Activated T-cell treated with anti-CD3 and anti-CD28 coated beads, Interleukin-2, amount 50 U/mL, for 48 hours (primary cell): ENCODE measurements at places on chromosomes 6 and 20.

DNA sequence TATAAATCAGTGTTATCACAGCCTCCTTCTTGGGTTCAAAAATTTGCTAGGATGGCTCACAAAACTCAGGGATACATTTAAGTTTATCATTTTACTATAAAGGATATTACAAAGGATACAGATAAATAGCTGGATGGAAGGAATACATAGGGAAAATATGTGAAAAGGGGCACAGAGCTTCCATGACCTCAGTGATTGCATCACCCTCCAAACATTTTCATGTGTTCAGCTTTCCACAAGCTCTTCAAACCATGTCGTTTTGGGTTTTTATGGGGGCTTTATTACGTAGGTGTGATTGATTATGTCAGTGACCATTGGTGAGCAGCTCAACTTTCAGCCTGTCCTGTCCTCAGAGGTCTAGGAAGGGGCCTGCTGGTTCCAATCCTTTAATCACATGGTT is 68.0 kb downstream of the CYB5R4 start:
- DNase-seq = no peak

DNA sequence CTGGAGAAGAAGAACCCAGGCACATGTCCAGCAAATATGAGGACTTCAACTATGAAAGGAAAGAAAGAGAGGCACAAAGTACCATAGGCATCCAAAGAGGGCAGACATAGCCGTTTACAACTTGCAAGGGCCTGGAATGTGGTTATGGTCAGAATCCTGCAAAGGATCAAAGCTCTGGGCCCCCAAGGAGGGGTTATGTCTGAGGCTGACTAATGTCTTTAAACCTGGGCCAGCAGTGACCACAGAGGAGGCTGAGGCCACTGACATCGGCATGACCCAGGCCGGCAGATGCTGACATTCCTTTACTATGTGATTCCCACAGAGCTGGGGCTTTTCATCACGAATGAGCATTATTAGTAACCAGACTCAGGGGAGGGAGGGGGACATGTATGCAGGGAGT is 861.1 kb downstream of the DHX35 start:
- DNase-seq = no peak

- no peak for DNase-seq
Observed at GRCh38 chr6:26502626-26503025, 2.5 kb downstream of the BTN1A1 start.

DNA sequence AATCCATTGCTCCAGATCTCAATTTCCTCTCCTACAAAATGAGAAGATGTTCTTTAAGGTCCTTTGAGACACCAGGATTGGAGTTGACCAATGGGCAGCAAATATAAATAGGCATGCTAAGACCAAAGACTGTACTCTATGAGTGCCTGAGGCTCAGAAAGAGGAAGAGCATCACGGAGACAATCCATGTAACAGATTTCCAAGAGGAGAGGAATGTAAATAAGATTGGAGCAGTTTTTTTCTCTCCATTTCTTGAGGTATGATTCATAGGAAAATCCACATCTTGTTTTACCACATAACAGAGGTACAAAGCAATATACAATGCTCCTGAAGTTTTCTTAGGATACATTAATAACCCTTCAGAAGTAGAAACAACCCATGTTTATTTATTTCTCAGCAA is 109.8 kb downstream of the UBE3D start:
- DNase-seq = no peak

DNA sequence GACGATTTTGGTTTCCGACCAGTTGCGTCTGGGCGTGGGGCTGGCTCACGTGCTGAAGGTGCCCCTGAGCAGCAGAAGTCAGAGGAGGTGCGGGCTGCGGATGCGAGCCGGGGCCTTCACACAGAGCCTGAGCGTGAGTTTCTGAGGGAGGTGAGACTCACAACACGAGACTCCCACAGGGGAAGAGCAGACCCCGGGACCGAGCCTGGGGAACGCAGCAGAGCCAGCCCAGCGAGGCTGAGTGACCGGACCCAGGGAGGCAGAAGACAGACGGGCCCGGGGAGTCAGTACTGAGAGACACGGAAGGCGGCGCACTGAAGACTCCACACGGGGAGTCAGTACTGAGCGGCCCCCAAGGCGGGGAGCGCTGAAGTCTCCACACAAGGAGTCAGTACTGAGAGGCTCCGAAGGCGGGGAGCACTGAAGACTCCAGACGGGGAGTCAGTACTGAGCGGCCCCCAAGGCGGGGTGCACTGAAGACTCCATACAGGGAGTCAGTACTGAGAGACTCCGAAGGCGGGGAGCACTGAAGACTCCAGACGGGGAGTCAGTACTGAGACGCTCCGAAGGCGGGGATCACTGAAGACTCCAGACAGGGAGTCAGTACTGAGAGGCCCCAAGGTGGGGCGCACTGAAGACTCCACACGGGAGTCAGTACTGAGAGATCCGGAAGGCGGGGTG is 77.8 kb downstream of the DLL1 start:
- peak; percentile 13 for DNase-seq

DNA sequence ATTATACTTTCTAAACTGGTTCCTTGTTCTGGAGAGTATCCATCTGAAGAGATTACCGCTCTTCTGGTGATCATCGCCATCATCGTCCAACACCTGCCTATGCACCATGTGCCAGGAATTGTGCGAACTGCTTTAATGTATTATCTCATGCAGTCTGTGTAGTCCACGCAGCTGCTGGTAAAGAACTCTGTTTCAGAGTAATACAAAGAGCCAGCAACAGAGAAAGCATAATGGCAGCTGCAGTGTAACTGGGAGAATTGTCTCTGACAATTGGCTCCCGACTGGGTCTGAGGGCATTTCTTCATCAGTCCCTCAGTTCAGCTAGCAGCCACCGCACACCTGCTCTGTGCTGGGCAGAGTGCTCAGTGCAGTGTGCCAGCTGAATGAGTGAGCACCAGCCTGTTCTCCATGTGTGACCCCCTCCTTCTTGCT is 383.4 kb downstream of the GRIK2 start:
- DNase-seq = no peak

DNA sequence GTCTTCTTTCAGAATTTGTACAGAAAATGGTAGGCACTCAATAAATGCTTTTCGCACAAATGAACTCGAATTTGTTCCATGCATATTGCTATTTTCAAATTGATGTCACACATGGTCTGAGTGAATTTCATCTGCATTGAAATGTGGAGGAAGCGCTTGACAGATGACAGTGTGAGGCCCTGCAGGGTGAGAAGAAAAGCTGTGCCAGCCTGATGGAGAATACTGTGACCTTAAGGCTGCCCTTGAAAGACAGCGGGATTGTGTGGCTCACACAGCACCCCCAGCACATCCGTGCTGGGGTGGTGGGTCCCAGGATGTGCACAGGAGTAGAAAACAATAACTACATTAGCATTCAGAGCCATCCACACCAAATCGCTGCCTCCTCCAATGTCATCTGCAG is 14.8 kb upstream of the MCHR2 start:
- DNase-seq = no peak

DNA sequence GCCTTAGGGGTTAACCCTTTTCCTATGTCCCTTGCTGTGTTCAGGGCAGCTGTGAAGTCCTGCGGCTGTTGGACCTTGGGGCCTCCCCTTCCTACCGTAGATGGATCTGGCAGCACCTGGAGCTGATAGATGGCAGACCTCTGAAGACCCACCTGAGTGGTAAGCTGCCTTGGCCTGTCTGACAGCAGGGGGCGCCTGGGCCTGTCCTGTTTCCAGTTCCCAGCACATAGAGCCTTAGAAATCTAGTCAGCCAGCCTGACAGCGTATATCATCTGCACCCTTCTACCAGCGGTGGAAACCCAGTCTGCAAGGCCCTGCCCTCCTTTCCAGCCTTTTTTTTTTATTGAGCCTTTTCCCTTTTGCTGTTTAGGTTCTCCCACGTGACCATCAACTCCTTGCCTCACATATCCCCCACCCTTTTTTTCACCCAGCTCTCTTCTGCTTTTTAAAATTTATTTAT is 26.6 kb downstream of the CNBD2 start:
- peak; percentile 83 for DNase-seq

DNA sequence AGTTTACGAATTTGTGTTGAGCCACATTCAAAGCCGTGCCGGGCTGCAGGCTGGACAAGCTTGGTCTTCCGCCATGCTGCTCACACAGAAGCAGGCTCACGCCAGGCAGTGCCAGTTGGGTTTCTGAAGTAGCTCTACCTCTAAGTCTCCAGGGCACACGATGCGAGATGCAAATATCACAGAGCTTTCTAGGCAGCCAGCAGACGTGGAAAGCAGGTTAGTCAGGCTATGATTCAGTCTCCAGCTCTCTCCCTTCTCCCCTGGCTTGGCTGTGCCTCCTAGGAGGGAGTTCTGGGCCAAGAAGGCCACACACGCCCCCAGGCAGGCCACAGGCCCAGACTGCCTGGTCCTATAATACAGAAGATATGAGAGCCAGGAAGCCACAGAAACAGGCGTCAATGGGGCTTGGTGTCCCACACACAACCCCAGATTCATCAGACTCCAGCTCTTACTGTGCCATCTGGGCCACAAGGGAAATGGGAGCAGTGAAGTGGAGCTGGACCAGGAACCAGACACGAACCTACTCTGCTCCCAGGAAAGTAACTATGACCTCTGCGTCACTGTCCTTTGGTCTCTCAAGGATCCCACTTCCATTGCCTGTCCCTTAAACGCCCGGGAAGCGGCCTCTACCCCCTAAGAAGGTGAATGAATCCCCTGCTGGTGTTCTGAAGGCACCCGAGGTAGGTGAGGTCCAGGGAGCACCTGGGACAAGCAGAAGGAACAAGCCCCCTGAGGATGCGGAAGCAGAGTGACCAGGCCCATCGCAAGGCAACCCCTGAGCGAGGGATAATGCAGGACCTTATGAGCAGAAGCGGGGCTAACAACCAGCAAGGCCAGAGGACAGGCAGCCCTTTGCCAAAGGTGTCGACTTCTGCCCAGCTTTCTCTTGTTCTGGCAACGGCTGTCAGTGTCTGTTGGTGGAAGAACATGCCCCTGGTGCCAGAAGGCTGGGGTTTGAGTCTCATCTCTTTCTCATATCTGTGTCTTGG is 61.2 kb downstream of the GFOD1 start:
- DNase-seq = peak; percentile 64

DNA sequence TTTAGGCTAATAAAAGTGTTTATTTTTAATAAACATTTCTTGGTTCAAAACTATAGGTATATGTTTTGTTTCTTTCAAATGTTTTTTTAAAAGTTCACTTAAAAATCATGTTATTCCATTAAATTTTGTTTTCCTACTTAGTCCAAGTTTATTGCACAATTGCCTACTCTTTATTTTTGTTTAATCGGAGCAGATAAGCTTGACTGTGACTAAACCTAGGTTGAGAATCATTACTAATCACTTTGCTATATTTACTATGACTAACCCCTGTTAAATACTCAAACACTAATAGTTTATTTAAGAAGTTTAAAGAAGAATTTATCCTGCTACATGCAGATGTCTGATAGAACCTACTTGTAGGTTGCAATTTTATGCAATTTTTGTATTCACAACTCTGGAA is 18.8 kb downstream of the MAP3K4 start:
- DNase-seq = no peak

DNA sequence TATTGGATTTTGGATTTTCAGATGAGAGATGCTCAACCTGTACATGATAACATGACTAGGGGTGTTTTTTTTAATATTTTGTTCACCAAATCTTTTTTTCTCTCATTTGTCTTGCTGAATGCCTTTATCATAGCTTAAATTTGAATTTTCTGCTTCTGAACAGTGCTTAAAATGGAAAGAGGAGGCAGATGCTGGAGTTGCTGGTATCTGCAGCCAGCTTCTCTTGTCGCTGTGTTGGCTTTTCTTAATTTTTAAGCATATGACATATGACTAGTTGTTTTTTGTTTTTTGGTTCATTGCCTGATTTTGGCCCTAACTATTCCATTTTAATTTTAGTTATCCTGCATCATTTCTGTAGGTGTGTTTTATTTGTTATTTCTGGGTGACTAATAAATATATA is 196.1 kb downstream of the PLCB1 start:
- DNase-seq = no peak

DNA sequence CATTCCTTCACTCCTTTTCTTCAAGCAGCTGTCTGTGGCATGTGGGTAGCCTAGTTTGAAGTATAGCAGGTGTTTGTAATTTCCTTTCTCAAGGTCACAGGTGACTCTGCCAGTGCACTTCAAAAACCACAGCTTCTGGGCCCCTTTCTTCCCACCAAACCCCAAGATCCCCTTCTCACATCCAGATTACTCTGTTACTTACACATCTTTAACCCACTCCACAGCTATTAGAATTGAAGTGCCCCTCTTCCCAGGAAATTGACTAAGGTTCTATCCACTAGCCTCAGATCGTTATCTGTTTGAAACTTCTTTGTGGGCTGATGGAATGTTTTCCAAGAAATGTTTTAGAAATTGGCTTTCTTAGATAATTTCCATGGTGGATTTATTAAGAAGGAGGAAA is 150.8 kb downstream of the AHI1 start:
- DNase-seq = no peak

GRCh38 chr6:14170128-14170527 is 52.6 kb downstream of the CD83 start:
- DNase-seq = no peak

- DNase-seq = no peak
Observed at GRCh38 chr6:118468682-118469465, 79.2 kb upstream of the PLN start.

GRCh38 chr20:48293671-48294070 is 508.4 kb upstream of the SULF2 start:
- no peak for DNase-seq

DNA sequence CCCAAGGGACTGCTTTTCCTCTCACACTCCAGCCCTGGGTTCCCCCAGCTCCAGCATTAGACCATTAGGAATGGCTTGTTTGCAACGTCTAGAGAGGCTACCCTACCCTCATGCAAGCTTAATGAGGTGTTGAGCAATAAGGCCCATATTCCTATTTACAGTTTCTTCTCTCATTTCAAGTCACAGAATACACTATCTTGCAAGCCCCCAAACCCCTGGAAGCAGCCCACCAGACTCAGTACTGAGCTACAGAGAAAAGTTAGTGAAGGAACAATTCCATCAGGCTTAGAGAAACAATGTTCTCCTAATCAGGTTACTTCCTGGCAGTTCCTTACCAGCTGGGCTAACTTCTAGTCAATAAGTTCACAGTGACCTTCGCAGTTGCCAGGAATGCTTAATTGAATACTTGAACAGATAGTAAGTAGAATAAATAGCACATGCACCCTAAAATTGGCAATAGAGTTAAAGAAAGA is 606.5 kb upstream of the NOX3 start:
- no peak for DNase-seq

DNA sequence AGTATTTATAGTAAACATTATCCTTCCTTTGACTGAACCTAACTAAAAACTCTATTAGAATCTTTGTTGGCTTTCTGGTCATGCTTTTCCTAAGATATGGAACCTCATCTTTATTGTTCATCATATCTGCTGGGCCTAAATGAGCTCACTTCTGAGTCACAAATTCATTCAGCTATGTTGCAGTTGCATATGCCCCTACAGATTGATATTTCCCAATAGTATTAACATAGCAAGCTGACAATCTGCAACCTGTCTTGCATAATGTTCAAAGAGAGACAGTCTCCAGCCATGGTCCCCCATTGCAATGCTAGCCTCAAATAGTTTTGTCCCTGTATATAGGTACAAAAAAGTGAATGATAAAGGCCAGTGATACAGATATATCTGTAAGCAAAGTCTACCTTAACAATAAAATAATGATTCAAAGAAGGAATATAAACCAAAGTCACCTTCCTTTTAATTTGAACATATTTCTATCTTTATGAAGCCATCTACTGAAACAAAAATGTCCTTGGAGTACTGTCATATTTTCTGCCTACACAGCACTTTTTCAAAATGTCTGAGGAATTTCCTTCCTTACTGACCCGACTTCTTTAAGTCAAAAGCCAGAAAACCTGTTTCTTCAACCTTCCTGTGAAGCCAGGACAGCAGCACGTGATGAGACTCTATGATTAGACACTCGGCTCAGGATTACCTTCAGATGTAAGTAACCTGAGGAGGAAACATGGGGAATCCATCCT is 140.7 kb downstream of the UBE3D start:
- no peak for DNase-seq
